ENCODE measurements at places on chromosomes 6 and 20. TPM values are rescaled to one million over a fixed set of nuclear protein-coding genes. Genes with fewer than 3 reads are reported as not detected.

OR2H2 gene
- not detected for total RNA-seq

IL17A gene
- total RNA-seq: not detected

PHF1 gene
- total RNA-seq: 27.0 TPM

NTSR1 gene
- 0.66 TPM for total RNA-seq

RIPOR2 gene
- 0.83 TPM for total RNA-seq

TAAR9 gene
- total RNA-seq: not detected

ZNF335 gene
- total RNA-seq: 16.2 TPM

Data from smooth muscle cell of trachea (primary cell).